ENCODE measurements at places on chromosomes 3 and 15. TPM values are rescaled to one million over a fixed set of nuclear protein-coding genes. Genes with fewer than 3 reads are reported as not detected.

WDR93 gene
- total RNA-seq = 0.42 TPM

RBP2 gene
- not detected for total RNA-seq

DNA sequence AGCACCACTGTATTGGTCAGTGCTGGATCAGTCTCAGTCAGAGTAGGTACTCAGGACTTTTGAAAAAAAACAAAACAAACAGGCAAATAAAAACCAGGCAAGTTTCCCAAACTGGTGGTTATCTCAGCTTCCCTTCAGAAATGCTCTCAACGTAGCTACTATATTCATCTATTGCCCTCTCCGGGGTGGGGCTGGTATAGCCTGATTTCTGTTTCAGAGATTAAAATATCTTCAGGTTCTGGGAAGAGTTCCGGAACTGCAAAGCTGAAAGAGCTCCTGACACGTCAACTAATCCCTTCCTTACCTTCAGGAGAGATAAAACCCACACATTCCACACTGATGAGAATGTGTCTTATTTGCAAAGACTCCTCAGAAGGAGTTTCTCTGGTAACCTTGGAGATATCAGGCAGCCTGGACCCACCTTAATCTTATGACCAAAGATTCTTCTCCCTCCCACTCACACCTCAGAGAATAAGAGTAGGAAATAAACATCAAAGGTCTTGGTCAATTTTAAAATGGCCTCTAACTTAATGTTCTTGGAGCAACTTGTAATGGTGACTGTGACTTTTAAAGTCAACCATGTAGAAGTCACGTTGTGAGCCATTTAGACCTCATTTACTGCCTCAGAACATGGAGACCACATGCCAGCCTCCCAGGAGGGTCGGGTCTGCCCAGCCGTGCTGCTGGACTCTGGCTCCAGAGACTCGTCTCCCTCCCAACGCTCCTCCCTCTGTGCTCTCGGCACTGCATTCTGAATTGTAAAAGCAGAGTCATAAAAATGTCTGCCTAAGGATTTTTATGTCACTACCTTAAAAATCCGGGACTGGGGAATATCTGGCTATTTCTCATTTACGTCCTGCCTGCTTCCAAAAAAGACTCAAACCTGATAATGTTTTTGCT lies 53.8 kb downstream of the CDCP1 start:
- no peak for DNase-seq
- peak overlapping the region; percentile 35 for H3K27ac ChIP-seq
- no peak overlapping the region for H3K4me3 ChIP-seq
- H3K4me1 ChIP-seq = no peaks in the 10 kb centered on the region
- H3K27me3 ChIP-seq = no peaks in the 10 kb centered on the region

GRCh38 chr3:174287705-174288104 lies 571.4 kb upstream of the NAALADL2 start:
- no peak overlapping the region for H3K4me3 ChIP-seq
- H3K36me3 ChIP-seq = no peaks in the 10 kb centered on the region

EAF2 gene
- 3.6 TPM for total RNA-seq

GRCh38 chr3:149646181-149646766 lies 11.6 kb downstream of the WWTR1 start:
- no peak overlapping the region for H3K27ac ChIP-seq
- no peaks in the 10 kb centered on the region for H3K27me3 ChIP-seq
- H3K4me3 ChIP-seq = no peak overlapping the region
- no peak for DNase-seq

GRCh38 chr3:65048151-65048550 lies 360.4 kb upstream of the ADAMTS9 start:
- no peaks in the 10 kb centered on the region for H3K4me1 ChIP-seq
- no peak overlapping the region for H3K27ac ChIP-seq
- no peak for DNase-seq
- H3K36me3 ChIP-seq = no peaks in the 10 kb centered on the region

- no peak overlapping the region for H3K4me3 ChIP-seq
- H3K27ac ChIP-seq = peak overlapping the region; percentile 5
- DNase-seq = peak; percentile 88
Measured at GRCh38 chr3:37668818-37669610, 192.7 kb upstream of the CTDSPL start.

- H3K36me3 ChIP-seq = no peaks in the 10 kb centered on the region
- no peaks in the 10 kb centered on the region for H3K4me1 ChIP-seq
- no peak for DNase-seq
- no peak overlapping the region for H3K4me3 ChIP-seq
- no peaks in the 10 kb centered on the region for H3K27me3 ChIP-seq
Measured at GRCh38 chr3:70771426-70772147, 459.1 kb upstream of the MDFIC2 start.

DNA sequence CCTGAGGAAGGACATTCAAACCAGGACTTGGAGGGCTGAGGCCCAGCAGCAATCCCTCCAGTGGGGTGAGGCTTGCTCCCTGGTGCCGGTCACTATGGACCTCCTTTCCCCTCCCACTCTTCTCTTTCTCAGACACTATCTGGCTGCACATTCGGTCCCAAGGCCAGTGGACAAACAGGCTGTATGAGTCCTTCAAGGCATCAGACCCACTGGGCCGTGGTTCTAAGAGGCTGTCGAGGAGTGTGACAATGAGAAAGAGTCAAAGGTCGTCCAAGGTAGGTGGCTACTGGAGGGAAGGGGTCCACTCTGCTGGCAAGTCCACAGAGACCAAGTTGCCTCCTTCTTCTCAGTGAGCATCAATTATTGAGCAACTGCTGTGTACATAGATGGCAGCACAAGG lies 28.0 kb downstream of the NOX5 start:
- no peak overlapping the region for H3K27ac ChIP-seq
- H3K27me3 ChIP-seq = peaks cover 7% of the 10 kb centered on the region
- H3K4me3 ChIP-seq = no peak overlapping the region
- H3K36me3 ChIP-seq = no peaks in the 10 kb centered on the region
- no peaks in the 10 kb centered on the region for H3K4me1 ChIP-seq
- DNase-seq = no peak

DNA sequence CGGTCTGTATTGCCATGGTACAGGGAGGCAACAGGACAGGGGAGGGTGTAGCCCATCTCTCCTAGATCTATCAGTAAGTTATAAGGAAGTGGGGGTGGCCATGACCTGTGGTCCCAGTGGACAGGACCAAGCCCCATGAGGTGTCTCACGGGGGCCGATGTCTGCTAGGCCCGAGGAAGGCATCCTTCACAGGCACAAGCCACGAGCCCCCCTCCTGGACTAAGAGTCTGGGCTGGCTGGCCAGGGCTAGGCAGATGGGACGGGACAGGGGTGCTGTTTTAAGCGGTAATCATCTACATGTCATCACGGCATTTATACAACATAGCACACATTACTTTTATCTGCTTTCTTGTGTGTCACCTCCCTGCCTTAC lies 2.6 kb upstream of the TBC1D2B start:
- DNase-seq = no peak
- no peak overlapping the region for H3K4me3 ChIP-seq
- H3K27ac ChIP-seq = no peak overlapping the region
- H3K36me3 ChIP-seq = no peaks in the 10 kb centered on the region

DNA sequence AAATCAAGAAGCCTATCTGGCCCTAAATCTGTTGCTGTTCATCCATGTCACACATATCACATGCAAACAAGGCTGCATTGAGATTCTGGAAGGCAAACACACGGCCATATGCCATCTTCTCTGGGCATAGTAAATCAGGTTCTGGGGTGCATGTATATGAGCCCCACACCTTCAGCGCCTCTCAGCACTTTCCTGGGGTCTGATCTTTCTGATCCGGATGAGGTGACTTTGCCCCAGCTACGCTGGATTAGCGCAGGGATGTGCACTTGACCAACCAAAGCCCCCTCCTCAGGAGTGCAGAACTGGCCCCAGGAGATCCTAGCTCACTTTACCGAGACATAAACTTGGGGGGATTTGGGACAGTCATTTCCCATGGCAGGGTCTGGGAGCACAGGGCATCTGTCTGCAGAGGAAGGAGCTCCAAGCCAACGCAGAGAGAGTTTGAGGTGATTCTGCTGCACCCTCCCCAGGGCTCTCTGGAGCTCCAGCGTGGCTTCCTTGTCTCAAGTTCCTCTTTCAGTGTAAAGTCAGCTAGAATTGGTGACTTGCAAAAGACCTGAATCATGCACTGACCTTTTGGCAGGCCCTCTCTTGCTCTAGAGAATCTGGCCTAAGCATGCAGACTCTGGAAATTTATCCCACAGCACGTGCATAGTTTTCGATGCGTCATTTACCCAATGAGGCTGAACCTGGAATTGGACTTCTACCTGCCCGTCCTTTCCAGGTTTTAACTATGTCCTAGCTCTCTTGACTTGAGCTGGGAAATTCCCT lies 63.5 kb upstream of the KLF13 start:
- no peak for DNase-seq
- no peaks in the 10 kb centered on the region for H3K36me3 ChIP-seq
- peaks cover 31% of the 10 kb centered on the region for H3K4me1 ChIP-seq
- H3K27ac ChIP-seq = peak overlapping the region; percentile 26
- no peak overlapping the region for H3K4me3 ChIP-seq
- no peaks in the 10 kb centered on the region for H3K27me3 ChIP-seq

DNA sequence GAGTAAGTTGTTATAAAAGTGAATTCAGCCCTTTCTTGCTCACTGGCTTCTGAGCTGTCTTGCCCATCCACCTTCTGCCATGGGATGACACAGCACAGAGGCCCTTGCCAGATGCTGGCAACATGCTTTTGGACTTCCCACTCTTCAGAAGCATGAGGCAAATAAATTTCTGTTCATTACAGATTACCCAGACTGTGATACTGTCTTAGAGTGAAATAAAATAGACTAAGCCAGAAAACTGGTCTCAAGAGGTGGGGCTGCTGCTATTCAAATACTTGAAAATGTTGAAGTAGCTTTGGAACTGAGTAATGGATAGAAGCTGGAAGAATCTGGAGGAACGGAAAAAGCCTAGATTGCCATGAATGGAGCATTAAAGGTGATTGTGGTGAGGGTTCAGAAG lies 170.4 kb downstream of the ZMAT3 start:
- H3K4me3 ChIP-seq = no peak overlapping the region
- H3K27me3 ChIP-seq = no peaks in the 10 kb centered on the region
- H3K4me1 ChIP-seq = no peaks in the 10 kb centered on the region
- H3K27ac ChIP-seq = no peak overlapping the region
- no peaks in the 10 kb centered on the region for H3K36me3 ChIP-seq

GRCh38 chr3:161800985-161801559 lies 304.5 kb downstream of the OTOL1 start:
- no peak for DNase-seq
- no peak overlapping the region for H3K4me3 ChIP-seq
- no peak overlapping the region for H3K27ac ChIP-seq
- no peaks in the 10 kb centered on the region for H3K36me3 ChIP-seq
- no peaks in the 10 kb centered on the region for H3K4me1 ChIP-seq

DNA sequence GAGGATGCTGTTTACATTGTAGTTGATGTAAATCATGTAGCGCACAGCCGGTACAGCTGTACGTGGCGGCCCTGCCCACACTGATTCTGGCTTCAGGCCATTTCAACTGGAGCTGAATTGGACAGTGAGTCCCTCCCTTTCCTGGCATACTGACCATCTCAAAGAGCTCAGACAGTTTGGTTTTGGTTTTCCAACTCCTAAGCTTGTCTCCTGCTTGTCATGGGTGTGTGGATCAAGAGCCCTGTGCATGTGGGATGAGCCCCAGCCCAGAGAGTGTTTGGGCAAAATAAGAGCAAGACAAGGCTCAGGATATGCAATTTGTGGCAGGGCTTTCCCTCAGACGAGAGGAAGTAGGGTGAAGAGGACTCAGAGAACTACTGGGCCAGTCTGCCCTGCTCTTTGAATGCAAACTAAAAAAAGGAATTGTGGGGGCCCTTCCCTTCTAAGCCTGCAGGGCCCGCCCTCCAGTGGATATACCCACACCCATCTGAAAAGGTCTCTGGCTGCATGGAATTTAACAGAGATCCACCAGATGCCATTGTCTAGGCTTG lies 13.3 kb downstream of the ITGA11 start:
- DNase-seq = peak; percentile 91
- H3K4me3 ChIP-seq = no peak overlapping the region
- H3K4me1 ChIP-seq = peaks cover 13% of the 10 kb centered on the region
- H3K27ac ChIP-seq = peak overlapping the region; percentile 16
- H3K27me3 ChIP-seq = no peaks in the 10 kb centered on the region
- H3K36me3 ChIP-seq = no peaks in the 10 kb centered on the region

GRCh38 chr3:157123621-157124020 lies 36.3 kb downstream of the CCNL1 start:
- no peak for DNase-seq
- peaks cover 4% of the 10 kb centered on the region for H3K4me1 ChIP-seq
- no peaks in the 10 kb centered on the region for H3K36me3 ChIP-seq
- H3K4me3 ChIP-seq = no peak overlapping the region
- no peaks in the 10 kb centered on the region for H3K27me3 ChIP-seq

SLC6A1 gene
- 0.78 TPM for total RNA-seq

DNA sequence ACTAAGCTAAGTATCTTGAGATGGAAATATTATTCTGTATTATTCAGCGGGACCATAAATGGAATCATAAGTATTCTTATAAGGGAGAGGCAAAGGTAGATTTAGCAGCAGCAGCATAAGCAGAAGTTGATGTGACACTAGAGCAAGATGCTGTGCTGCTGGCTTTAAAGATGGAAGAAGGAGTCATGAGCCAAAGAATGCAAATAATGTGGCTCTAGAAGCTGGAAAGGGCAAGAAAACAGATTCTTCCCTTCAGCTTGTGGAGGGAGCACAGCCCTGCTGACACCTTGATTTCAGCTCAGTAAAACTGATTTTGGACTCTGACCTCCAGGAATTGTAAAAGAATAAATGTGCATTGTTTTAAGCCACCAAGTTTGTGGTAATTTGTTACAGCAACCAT lies 144.2 kb upstream of the ANKRD28 start:
- no peak for DNase-seq
- H3K36me3 ChIP-seq = no peaks in the 10 kb centered on the region
- H3K4me1 ChIP-seq = no peaks in the 10 kb centered on the region
- no peak overlapping the region for H3K27ac ChIP-seq
- no peaks in the 10 kb centered on the region for H3K27me3 ChIP-seq

- no peak overlapping the region for H3K4me3 ChIP-seq
- no peak for DNase-seq
- no peak overlapping the region for H3K27ac ChIP-seq
- no peaks in the 10 kb centered on the region for H3K27me3 ChIP-seq
- H3K4me1 ChIP-seq = peaks cover 15% of the 10 kb centered on the region
Measured at GRCh38 chr15:64343841-64344240, 12.1 kb downstream of the CSNK1G1 start.

GRCh38 chr3:58296843-58297242 lies 9.2 kb upstream of the RPP14 start:
- H3K4me1 ChIP-seq = no peaks in the 10 kb centered on the region
- H3K4me3 ChIP-seq = no peak overlapping the region
- H3K36me3 ChIP-seq = peaks cover 13% of the 10 kb centered on the region
- DNase-seq = no peak
- H3K27me3 ChIP-seq = no peaks in the 10 kb centered on the region

DNA sequence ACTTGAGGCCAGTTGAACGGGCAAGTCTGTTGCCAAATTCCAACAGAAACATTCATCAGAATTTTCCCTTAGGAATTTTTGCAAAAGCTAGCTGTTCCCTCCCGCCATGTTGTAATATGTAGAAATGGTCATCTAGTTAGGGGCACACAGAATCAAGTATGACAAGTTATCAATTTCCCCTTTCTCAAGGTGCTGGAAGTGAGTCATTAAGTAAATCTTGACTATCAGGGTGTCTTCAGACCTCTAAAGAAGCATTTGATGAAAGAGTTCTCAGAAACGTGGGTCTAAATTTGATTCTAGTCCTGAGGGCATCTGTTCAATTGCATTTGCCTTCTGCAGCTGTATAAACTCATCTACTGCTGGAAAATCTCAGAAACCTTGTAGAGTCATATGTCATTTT lies 123.4 kb upstream of the FRMD4B start:
- H3K27me3 ChIP-seq = no peaks in the 10 kb centered on the region
- H3K27ac ChIP-seq = no peak overlapping the region
- H3K4me3 ChIP-seq = no peak overlapping the region
- H3K4me1 ChIP-seq = no peaks in the 10 kb centered on the region
